ENCODE measurements at places on chromosomes 12 and 14.

DNA sequence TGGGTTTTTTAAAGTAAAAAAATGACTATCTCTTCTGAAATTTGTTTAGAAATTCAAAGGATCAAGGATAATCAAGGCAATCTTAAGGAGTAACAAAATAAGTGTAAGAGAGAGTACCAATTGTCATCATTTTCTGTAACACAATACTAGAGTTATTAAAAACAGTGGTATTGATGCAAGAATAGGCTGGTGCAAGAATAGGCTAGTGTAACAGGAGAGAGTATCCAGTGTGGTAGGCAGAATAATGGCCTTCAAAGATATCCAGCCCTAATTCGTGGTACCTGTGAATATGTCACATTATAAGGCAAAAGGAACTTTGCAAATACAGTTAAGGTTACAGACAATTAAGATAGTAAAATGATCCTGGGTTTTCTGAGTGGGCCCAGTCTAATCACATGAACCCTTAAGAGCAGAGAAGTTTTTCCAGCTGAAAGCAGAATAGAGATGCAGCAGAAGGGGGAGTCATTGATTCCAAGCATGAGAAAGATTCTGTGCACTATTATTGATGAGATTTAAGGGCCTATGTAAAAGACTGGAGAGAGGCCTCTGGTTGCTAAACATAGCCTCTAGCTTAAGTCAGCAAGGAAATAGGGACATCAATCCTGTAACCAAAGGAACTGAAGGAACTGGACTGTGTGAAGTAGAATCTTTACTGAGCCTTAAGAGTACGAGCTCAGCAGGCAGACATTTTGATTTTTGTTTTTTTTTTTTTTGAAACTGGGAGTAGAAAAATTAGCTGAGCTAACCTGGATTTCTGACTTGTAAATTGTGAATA lies 134.1 kb downstream of the GPHN start:
- DNase-seq, result no peak

DNA sequence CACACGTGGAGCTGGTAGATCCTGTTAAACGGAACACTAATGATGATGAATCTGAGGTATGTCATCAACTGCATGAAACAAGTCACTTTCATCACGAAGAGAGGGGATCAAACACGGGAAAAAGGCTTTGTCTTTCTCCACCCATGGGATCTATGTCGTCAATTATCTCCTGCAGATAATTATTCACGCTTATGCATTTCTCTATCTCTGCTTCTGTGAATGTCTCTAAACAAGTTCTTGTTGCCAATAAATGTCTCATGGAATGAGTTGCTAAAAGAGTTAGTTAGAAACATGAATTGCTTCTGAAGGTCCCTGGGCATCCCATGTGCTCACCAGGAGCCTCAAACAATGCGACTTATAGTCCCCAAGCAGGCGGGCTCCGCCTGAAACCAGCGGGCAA lies 1228.2 kb upstream of the TMEM132C start:
- no peak for DNase-seq

GRCh38 chr14:56801920-56802319 lies 8.4 kb downstream of the OTX2 start:
- no peak for DNase-seq

DNA sequence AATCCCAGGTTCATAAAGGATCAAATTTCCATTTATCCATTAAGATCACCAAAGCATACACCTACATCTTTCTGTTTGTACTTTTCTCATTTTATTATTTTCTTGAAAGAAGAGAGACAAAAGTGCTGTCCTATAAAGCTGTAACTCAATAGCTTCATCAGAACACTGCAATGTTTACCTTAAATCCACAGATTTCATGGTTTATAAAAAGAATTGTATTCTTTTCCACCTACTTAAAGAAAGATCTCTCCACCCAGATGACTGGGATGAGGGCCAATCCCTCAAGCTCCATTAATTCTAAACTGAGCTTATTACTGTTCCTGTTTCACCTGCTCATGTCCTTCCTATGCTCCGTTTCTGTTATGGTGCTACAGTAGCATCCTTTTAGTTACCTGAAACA lies 470.6 kb downstream of the BCAT1 start:
- DNase-seq, result no peak

DNA sequence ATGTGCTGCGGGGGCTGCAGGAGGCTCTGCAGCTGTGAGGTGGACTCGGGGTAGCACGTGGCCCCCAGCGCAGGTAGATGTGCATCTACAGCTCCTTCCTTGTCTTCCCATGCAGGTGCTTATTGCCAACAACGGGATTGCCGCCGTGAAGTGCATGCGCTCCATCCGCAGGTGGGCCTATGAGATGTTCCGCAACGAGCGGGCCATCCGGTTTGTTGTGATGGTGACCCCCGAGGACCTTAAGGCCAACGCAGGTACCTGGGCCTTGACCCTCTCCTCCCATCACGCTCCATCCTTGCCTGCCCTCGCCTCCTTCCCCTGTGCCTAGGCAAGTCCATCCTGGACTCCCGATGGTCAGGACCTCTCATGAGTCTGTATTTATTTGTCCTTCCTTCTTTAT lies 51.4 kb downstream of the ACACB start:
- DNase-seq, result no peak

GRCh38 chr12:10147714-10148403 lies 17.9 kb upstream of the CLEC7A start:
- no peak for DNase-seq

- DNase-seq, result no peak
Measured at GRCh38 chr12:33676866-33677265, 237.2 kb upstream of the SYT10 start.
